Stimulated activated CD8-positive, alpha-beta memory T cell treated with anti-CD3 and anti-CD28 coated beads, Interleukin-15, amount 100 ng/mL, for 24 hours (primary cell): ENCODE measurements at places on chromosomes 2 and 18.

GRCh38 chr2:48398285-48399002, 131.5 kb upstream of the STON1 start:
- DNase-seq, result no peak

DNA sequence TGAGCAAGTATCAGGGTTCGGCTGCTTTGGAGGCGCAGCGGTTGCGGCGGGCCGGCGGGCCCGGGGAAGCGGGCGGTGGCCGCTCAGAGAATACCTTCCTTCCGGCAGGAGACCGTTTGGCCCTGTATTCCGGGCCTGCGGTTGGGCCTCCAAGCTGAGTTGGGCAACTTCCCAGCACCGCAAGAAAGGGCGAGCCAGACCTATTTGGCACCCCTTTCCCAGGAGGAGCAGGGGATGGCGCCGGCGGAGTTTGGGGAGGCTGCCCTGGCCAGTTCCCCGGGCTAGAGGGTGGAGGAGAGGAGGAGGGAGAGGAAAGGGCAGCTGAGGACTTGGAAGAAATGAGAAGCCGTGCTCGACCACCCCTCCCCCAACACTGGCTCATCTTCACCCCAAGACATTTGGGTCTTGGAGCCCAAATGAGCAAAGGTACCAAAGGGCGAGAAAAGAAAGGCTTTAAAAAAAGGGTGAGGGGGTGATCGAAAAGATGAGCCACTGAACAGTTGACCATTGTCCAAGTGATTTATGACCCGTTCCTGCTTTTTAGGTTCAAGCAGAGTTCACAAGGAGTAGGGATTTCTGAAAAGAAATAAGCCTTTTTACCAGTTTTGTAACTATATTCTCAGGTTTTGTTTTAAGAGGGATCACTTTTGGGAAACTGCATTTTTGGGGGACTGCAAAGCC, 8.4 kb downstream of the HOXD3 start:
- DNase-seq, result no peak

GRCh38 chr2:104361414-104361813, 492.5 kb upstream of the POU3F3 start:
- no peak for DNase-seq

DNA sequence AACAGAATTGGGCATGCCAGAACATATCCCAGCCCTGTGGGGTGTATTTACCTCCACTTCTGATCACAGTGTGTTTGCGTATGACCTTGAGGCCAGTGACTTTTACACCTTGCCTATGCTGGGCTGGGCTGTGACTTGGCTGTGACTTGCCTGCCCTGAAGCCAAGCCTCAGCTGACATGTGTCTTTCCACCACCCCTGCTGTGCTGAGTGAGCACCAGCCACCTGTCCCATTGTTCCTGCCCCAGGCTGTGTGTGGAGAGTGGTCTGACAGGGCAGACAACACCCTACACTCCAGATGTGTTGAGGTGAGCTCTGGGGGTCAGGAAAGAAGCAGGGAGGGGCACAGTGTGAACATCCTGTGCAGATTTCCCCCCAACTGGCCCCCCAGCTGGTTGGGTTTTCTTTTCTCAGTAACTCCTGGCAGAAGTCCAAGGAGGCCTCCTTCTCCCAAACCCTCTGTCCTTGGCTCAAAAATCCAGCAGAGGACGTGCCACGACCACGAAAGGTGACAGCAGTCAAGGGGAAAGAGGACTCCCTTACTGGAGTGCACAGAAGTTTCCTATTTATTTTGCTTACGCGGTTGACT, 5.1 kb upstream of the STEAP3 start:
- DNase-seq, result no peak

GRCh38 chr18:37675699-37676098, 110.1 kb upstream of the CELF4 start:
- DNase-seq, result no peak

- no peak for DNase-seq
Observed at GRCh38 chr18:36772241-36772723, 56.5 kb downstream of the TPGS2 start.

DNA sequence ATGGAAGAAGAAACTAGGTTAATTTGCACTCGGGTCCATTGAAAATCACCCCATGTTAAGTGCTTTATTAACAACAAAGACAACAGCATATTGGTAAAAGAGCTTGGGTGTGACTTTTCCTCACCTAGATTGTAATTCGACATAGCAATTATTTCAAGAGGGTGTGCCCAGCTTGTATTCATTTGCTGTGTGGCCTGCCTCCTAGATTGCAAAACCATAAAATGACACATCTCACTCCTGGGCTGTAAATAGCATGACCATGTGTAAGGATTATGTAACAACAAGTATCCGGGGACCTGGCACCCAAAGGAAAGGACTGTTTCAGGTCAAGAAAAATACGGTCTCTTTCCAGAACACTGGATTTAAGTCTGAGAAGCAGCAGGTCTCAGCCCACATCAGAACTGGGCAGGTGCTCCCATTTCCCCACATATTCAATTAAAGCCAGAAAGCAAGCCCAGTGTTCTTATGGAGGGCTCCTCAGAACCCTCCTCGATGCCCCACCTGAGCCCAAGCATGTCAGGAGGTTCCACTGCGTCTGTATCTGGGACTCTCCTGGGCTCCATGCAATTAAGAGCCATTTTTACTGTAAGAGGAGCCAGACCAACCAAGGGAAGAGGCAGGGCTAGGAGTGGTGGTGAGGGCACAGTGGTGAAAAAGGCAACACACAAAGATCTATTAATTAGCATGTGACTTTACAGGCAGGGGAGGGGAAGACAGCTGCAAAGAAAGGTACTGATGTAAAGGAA, 39.2 kb downstream of the MREG start:
- DNase-seq, result no peak

DNA sequence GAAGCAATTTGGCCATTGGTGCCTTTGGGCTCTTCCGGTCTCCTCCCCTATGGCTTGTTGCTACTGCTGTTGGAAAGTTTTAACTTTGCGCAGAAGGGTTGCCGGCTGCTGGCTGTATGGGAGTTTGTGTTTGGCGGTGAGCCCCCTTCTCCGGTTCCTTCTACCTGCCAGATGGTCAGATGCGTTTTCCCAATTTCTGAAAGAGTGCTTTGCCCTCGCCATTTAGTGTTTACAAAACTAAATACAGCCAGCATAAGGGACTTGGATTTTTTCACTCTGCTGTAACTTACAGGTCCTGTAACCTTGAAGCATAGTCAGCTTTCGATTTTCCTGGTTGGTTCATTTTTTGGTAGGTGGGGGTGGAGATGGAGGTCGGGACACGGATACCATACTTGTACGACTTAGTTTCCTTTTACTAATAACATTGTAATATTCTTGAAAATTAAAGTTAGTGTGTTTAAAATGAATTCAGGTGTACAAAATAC, 604 bp downstream of the COQ10B start:
- DNase-seq, result no peak

DNA sequence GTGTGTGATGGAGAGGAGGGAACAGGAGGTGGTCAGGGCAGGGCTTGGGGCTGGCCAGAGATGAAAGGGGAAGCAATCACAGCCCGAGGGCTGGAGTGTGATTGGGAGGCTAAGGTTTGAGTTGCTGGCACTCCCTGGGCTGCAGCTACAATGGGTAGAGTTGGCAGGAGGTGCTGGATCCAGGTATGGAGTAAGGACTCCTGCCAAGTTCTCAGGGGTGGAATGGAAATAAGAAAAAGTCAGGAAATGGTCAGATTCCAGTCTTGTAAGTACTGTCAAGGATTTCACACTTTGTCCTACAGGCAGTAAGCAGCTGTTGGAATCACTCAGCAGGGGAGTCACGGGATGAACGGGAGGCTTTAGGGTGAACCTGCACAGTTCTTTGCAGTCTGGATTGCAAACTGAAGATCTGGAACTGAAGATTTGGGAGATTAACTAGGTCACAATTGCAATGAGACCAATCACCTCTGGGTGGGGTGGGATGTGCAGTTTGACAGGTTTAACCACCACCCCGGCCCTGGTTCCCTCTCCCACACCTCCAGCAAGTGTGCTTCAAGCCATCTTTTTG, 10.9 kb upstream of the INPP5D start:
- no peak for DNase-seq

GRCh38 chr18:59264121-59264571, 9.1 kb downstream of the RAX start:
- no peak for DNase-seq
